Spinal cord (tissue), 10 donors: ENCODE measurements at places on chromosomes 11 and 22. TPM values are rescaled to one million over a fixed set of nuclear protein-coding genes. Genes with fewer than 3 reads are reported as not detected.

GRCh38 chr11:1899090-1899489 is 7.4 kb upstream of the PRR33 start:
- DNase-seq = no peak

GRCh38 chr11:38365274-38365673 is 1767.2 kb upstream of the RAG2 start:
- DNase-seq = no peak

DNA sequence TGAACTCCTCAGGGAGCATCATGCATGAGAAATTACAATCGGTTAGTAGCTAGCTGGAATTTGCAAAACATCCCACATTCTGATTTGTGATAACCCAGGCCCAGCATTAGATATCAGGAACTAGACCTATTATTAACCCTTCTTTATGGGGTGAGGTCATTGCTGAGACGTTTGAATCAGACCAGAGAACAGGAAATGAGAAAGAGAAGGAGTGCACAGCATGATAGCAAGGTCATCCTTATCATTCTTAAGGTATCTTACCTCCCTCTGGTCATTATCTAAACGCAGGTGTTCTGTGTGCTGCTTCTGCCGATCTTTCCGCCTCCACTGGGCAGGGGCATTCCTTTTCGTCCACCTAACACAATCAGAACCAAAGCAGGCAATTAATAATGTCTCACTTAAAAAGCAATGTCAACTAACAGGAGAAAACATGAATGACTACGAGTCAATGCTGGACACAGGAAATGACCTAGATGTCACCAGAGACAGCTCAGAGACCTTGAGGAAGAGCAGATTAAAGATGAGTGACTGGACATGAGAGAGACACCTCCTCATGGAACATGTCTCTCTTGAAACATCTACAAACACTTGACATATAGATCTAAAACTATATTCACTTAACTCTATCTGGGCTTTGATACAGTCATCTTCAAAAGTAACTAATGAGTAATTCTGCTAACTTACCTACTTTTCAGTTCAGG is 78.3 kb upstream of the SCUBE2 start:
- no peak for DNase-seq

DNA sequence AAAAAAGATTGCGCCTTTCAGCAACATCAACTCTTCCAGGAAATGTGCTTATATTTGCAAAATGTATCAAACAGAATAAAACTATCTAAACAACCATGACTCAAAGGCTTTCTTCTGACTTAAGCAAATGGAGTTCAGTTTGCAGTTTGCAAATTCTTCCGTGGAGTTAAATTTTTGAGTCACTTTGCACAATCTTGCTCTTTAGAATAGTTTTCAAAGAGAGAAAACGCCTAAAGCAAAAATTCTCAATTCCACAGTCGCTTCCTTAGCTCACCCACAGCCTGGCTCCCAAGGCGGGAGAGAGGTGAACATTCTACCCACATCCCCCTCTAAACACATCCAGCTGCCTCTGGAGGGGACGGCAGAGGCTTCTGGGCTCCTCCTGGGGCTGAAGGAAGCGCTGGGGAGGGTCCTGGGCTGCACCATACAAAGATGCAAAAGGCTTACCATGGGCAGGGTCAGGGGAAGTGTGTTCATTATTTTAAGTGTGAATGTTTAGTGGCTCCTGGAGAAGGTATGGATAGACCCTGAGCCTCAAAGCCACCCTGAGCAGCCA is 1487.3 kb downstream of the TBC1D22A start:
- no peak for DNase-seq

DNA sequence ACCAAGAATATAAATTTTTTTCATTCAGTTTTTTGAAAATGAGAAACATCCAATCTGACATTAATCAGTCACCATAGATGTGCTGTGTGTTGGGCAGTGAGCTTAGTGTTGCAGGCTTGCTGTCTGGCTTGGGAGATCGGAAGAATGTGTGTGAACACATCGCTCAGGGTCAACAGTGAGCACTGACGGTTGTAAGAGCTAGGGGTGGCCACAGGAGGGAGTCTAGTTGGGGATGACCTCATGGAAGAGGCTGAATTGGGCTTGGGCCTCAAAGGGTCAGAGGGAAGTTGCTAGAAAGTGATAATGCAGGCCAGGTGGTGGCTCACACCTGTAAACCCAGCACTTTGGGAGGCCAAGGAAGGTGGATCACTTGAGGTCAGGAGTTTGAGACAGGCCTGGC is 375.4 kb downstream of the DDX10 start:
- no peak for DNase-seq

- no peak for DNase-seq
Observed at GRCh38 chr11:101960231-101960630, 43.9 kb upstream of the ANGPTL5 start.

DNA sequence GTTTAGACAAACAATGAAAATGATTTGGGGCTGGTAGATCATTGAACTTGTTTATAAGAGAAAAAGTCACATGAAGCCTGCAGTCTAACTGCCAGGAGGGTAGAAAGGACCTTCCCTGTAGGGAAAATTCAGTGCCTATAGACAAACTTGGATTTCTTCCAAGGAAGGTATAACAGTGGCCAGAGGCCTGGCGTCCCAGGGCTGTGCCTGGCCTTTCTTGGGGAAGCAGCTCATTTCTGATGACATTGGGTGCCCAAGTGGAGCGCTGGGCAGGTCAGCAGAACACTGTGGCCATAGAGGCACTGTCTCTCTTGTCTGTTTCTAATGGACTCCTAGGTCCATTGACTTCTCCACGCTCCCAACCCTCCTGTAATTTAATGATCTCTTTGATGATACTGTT is 6.6 kb upstream of the FXYD6 start:
- DNase-seq = no peak

DNA sequence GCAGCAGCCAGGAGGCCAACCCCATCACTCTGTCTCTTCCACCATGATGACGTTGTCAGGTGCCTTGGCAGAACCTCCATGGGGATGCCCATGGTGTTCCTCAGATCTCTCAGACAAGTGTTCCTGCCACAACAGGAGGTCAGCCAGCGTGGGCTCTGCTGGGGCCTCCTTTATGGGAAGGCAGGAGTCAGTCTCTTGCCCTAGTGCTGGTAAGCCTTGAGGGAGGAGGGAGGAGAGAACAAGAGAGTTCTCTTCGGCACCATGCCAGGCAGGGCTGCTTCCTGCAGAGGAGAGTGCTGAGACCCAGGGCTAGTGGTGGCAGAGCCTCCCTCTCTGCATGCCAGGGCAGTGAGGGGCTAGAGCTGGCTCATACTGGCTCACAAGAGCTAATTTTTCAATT is 32.5 kb downstream of the GNAZ start:
- no peak for DNase-seq

GRCh38 chr11:124150684-124151083 is 32.5 kb upstream of the OR10D3 start:
- no peak for DNase-seq

DNA sequence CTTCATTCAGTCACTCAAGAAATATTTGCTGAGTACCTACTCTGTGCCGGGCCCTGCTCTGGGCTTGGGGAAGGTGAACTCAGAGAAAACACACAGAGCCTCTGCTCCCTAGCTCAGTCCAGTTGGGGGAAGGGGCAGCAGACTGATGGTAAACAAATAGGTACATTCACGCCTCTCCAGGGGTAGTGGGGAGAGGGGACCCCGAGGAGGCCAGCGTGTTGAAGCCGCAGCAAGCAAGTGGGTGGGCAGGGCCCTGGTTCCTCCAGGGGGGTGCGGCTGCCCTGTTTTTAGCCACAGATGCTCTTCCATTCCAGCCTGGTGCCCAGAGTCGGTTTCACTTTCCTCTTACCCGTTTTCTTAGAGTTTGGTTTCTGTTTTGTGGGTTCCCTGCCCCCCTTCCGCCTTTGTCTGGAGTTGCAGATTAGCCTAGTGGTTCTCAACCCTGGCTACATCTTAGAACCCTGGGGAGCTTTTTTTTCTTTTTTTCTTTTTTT is 8.7 kb downstream of the DRAP1 start:
- no peak for DNase-seq

DNA sequence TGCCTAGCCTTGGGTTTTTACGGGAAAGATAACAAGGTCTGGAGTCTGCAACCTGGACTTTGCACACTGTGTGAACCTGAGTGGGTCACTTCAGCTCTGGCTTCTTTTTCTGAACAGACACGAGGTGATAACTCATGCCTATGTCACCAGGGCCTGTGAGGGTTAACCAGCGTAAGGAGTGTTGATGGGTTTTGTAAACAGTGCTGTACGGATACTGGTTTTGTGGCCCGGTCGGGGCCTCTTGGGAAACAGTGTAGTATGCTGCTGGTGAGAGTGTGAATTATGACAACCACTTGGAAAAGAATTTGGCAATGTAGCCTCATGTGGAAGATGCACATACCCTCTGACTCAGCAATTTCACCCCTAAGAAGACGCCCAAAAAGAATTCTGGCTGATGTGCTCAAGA is 266.8 kb downstream of the MN1 start:
- DNase-seq = no peak

- DNase-seq = peak; percentile 73
Observed at GRCh38 chr11:122344215-122344614, 228.2 kb upstream of the BLID start.

GRCh38 chr11:70159627-70160570 is 43.2 kb upstream of the FADD start:
- no peak for DNase-seq

The OR52H1 gene
- total RNA-seq = 0.55 TPM

The NLRP14 gene
- 2.2 TPM for total RNA-seq

The DCDC1 gene
- 7.7 TPM for total RNA-seq

The INS gene
- not detected for total RNA-seq

The CARNS1 gene
- total RNA-seq = 8.6 TPM

The TSPAN18 gene
- total RNA-seq = 49.1 TPM

The LMO2 gene
- 22.3 TPM for total RNA-seq

The MS4A3 gene
- total RNA-seq = 29.5 TPM

The GLB1L3 gene
- 0.69 TPM for total RNA-seq

The OR5B17 gene
- not detected for total RNA-seq

The C11orf21 gene
- 1.3 TPM for total RNA-seq

The MMP13 gene
- 1.7 TPM for total RNA-seq

The PAMR1 gene
- 23.9 TPM for total RNA-seq

The P4HA3 gene
- 6.9 TPM for total RNA-seq
